ENCODE measurements at places on chromosomes 11 and 22. TPM values are rescaled to one million over a fixed set of nuclear protein-coding genes. Genes with fewer than 3 reads are reported as not detected.

GRCh38 chr11:29984544-29984943, 32.3 kb downstream of the KCNA4 start:
- DNase-seq: no peak

DNA sequence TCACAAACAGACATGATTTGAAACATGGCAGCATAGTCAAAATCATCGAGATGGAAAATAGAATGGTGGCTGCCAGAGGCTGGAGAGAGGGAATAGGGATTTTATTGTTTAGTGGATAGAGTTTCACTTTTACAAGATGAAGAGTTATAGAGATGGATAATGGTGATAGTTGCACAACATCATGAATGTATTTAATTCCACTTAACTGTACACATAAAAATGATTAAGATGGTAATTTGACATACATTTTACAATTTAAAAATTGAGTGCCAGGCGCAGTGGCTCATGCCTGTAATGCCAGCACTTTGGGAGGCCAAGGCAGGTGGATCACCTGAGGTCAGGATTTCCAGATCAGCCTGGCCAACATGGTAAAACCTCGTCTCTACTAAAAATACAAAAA, 21.2 kb downstream of the TTC28 start:
- no peak for DNase-seq

GRCh38 chr11:75667831-75668450, 897 bp downstream of the MAP6 start:
- DNase-seq: peak; percentile 85

SCGB2A2 gene
- not detected for total RNA-seq

DNA sequence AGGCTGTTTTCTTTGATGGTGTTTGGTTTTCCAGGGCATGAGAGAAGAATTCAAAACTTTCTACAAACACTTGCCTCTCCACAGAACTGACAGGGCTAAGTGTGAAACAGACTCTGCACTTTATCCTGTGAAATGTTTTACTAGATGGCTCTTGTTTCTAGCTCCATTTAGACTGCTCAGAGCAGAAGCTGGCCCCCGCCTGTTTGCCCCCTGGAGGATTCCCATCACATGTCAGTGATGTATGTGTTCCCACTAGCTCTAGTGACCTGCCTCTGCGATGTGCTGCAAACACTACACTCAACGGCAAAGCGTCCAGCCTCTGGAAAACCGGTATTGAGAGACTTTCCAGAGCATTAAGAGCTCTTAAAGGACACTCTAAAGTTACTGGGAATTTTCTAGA, 41.4 kb upstream of the PCF11 start:
- DNase-seq: peak; percentile 35

GRCh38 chr11:120972621-120973020, 51.3 kb upstream of the TBCEL start:
- no peak for DNase-seq

- DNase-seq: no peak
Observed at GRCh38 chr11:91788764-91789163, 435.9 kb upstream of the FAT3 start.

SEC14L2 gene
- 17.1 TPM for total RNA-seq

GRCh38 chr11:102346456-102346747, 612 bp upstream of the BIRC2 start:
- DNase-seq: no peak

DNA sequence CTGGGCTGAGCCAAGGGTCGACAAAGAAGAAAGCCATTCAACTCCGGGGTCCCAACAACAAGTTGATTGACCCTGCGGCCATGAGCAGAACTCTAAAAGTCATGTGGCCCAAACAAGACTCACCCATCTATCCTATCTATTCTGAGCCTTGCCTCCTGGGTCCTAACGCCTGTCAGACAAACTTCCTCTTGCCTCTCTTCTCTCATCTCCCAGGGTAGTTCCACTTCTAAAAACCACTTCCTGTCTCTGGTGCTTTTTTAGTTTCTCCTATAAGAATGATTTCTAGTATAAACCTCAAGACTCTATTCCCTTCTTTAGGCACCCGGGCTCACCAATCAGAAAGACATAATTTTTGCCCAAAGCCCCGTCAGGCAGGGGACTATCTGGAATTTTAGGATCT, 530.2 kb downstream of the DLG2 start:
- no peak for DNase-seq

APOA4 gene
- not detected for total RNA-seq

DNA sequence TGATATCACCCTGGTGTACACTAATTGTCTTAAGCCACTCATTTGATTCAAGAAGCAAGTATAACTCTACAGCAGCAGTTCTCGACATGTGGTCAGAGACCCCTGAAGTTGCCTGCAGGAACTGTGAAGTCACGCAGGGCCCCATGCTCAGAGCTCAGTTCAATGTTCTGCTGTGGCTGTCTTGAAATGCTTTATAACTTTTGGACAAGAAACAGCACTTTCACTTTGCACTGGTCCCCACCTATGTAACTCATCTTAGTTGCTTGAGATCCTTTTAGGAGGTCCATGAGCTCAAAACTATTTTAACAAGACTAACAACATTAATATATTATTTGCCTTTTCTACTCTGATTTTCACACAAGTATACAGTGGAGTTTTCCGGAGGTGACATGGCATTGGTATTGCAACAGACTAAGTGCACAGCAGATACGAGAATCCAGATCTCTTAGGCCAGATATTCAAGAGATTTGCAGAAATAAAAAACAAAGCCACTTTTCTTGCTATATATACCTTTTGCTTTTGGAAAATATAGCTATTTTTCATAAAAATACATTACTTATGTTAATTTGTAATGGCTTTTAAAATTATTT, 64.8 kb downstream of the PRR5L start:
- DNase-seq: no peak

OR5B21 gene
- total RNA-seq: not detected

OR8J3 gene
- not detected for total RNA-seq

Measured in stomach (tissue), 19 donors.